Hematopoietic multipotent progenitor cell treated with erythropoietin and hydrocortisone succinate and interleukin-3 and kit ligand, for 4 days (in vitro differentiated cells): ENCODE measurements at places on chromosomes 7 and 10.

GRCh38 chr7:420142-421093, 99.2 kb downstream of the PDGFA start:
- no peak for DNase-seq

GRCh38 chr10:5584895-5585516, 60.2 kb downstream of the CALML3 start:
- DNase-seq, result no peak

GRCh38 chr10:62475551-62475950, 101.4 kb downstream of the ZNF365 start:
- no peak for DNase-seq

- peak; percentile 94 for DNase-seq
Observed at GRCh38 chr10:103193820-103194529, 903 bp upstream of the NT5C2 start.

- DNase-seq, result no peak
Observed at GRCh38 chr7:99290980-99291607, 18.5 kb downstream of the MYH16 start.

GRCh38 chr7:48976253-48976652, 51.9 kb downstream of the CDC14C start:
- DNase-seq, result no peak

DNA sequence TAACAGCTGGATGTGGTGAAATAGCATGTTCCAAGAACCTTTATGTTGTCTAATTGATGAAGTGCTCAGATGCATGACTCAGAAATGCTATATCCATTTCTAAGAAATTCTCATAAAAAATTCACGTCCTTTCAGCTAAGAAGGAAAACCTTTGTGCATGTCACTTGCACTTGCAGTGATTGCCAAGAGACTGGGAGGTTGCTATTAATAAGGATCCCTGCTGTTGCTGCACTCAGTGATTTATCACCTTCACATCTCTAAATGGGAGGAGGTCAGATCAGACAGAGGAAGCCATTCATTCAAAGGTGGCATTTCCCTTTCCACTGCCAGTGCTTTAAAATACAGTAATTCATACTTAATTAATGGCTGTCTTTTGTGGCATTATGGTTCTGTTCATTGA, 89.5 kb downstream of the THSD7A start:
- DNase-seq, result no peak

- no peak for DNase-seq
Observed at GRCh38 chr7:14292737-14293136, 303.3 kb upstream of the ETV1 start.

DNA sequence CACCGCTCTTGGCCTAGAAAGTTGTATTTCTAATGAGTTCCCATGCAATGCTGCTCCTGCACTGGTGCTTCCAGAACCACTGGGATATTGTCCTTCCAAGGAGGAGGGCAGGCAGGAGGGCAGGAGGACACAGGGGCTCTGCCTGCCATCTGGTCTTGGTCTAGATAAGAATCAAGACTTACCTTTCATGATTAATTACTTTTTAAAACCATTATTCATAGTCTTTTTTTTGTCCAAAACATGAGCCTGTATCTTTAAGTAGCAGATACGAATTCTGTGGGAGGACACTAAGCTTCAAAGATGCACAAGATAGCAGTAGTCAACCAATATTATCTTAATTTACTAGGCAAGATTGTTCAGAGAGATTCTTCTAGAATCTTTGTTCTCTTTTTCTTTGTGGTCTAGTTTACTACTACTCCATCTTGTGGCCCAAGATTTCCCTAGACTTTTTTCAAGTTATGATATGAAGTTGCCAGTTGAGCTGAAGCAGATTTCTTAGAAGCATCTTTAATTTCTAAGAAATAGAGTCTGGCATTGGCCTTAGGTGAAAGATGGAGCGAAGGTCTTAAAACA, 57.6 kb downstream of the RBM33 start:
- DNase-seq, result peak; percentile 68

DNA sequence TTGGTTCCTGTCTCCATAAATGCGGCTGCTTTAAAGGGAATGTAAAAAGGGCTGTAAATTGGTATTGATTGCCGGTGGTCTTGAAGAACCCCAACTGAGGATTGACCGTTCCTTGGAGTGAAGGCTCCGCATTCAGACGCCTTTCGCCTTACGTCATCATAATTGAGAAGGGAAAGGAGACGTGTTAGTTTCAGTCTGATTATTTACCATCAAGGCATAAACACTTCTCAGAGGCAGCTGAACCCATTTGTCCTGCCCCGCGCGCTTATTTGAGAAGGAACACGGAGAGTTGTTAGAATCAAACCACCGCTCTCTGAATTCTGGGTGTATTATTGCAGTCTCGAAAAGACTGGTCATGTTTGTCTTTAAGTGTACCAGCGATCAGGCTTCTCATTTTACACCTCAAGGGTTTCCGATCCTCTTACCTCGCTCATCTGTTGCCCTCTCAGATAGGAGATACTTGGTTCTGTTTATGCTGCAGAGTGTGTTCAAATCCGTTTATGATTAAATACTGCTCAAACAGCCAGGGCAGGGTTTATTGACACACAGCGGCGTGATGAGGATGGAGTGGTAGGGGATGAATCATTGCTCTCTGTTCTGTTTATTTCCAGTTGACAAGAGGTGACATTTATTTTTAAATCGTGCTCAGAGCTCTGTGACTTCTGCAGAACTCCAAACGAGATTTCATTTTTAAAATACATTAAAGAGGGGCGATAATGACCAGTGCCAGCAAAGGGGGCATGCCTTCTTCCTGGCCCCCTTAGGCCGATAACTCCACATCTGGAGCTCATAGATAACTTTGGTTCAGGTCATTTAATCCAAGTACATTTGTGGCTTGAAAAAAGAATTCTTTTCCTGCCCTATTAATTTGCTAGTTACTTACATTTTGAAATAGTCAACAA, 30.4 kb downstream of the FOXK1 start:
- DNase-seq, result peak; percentile 44

GRCh38 chr10:71392791-71393781, 3.6 kb upstream of the CDH23 start:
- DNase-seq, result no peak

GRCh38 chr10:116722736-116723427, 19.5 kb downstream of the HSPA12A start:
- DNase-seq, result no peak

GRCh38 chr7:38321515-38321944, 48.1 kb upstream of the TARP start:
- no peak for DNase-seq

GRCh38 chr10:119602241-119603095, 5.7 kb upstream of the TIAL1 start:
- DNase-seq, result peak; percentile 56

- peak; percentile 69 for DNase-seq
Observed at GRCh38 chr10:88091490-88092061, 228.2 kb downstream of the PTEN start.

GRCh38 chr10:113865901-113866300, 11.4 kb downstream of the NHLRC2 start:
- DNase-seq, result peak; percentile 67

- DNase-seq, result no peak
Observed at GRCh38 chr7:36107926-36108631, 45.0 kb upstream of the EEPD1 start.

- no peak for DNase-seq
Observed at GRCh38 chr7:151095123-151095797, 9.0 kb downstream of the AGAP3 start.

- no peak for DNase-seq
Observed at GRCh38 chr10:10193848-10194247, 823.8 kb upstream of the CELF2 start.

DNA sequence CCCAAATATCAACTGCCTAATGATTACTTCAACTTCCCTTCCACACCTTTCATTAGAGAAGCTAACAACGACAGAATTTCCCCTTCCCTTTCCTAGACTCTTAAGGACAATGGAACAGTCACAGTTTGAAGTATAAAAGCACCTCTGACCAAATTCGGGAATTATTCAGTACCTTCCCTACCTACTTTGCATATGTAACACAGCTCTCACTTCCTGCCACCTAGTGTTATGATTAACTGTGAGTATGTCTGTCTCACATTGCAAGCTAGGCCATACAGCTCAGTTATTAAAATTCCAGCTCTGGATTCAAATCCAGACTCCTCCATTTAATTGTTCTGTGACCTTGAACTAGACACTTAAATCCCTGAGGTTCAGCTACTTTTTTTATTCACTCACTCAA, 44.8 kb upstream of the HPSE2 start:
- no peak for DNase-seq

- no peak for DNase-seq
Observed at GRCh38 chr7:70700055-70700940, 431.6 kb upstream of the GALNT17 start.

- no peak for DNase-seq
Observed at GRCh38 chr7:11784769-11785536, 47.0 kb downstream of the THSD7A start.

DNA sequence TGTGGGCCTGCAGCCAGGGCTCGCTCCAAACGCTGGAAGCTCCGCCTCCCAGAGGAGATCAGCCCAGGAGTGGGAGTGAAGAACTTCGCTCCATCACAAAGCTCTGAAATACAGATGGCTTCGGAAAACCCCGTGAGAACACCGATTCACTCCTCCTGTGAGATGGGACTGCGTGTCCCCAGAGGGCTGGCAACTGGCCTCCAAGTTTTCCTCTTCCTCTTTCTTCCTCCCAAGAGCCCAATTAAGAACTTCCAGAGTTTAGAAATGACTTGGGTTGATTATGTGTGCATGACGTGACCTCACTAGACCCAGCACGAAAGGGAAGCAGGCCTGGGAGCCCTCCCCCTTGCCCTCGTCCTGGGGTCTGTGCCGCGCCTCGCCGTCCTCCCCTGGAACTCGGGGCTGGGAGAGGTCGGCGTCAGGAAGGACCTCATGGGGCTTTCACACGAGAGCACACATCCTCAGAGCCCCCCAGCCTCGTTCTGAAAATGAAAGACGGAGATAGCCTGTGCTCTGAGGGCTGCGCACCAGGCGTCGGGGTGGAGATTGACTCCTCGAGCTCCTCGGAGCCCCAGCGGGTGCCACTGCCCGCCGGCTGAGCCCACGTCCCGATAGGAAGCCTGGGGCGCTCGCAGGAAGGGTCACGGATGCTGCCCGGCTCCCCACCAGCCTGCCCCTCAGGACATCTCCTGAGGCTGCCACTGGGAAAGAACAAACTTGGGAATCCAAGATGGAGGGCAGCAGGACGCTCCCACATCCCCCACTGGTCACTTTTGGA, 37.8 kb downstream of the PTPRN2 start:
- no peak for DNase-seq
